ENCODE measurements at places on chromosomes 7 and 10.

GRCh38 chr10:571166-571565 is 118.3 kb downstream of the DIP2C start:
- DNase-seq: no peak

DNA sequence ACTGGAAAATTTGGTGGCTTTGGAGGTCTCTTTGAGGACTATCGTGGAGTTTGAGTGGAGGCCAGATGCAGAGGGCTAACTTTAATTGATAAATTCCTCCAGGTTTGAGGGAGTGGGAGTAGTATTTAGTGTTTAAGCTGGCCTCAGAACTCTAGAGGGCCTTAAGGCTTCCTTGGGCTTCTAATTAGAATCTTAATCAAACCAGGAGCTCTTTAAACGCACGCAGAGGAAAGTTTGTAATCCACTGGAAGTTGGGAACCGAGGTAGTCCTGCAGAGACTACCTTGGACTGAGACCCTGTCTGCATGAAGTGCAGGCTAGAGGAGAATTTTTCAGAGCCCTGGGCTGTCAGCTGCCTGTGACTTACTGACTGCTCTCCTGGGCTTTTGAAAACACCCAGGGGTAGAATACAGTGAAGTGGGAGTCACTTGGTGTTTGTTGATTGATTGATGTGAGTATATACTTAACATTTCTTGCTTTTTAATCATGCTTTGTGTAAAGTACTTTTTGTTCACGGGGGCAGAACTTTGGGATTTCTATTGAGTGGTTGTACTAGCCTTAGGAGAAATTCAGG is 5.9 kb downstream of the SPAG6 start:
- no peak for DNase-seq

DNA sequence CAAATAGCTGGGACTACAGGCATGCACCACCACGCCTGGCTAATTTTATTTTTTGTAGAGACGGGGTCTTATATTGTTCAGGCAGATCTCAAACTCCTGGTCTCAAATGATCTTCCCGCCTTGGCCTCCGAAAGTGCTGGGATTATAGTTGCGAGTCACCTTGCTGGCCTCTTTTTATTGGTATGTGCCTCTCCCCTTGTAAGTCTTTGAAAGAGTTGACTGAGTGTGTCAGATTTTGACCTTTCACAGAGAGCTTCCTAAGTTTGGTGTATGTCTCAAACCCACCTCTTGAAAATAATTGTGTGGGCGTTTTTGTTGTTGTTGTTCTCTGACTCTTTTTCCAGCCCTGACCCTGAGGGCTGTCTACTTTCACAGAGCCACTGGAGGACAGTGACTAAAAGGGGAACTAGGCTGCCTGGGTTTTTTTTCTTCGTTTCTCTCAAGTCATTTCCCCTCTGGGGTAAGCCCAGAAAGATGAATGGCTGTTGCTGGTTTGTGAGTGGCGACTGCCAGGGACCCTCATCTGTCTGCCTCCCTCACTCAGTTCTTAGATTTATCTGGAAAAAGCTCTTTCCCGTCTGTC is 262.8 kb downstream of the ZEB1 start:
- DNase-seq: no peak

DNA sequence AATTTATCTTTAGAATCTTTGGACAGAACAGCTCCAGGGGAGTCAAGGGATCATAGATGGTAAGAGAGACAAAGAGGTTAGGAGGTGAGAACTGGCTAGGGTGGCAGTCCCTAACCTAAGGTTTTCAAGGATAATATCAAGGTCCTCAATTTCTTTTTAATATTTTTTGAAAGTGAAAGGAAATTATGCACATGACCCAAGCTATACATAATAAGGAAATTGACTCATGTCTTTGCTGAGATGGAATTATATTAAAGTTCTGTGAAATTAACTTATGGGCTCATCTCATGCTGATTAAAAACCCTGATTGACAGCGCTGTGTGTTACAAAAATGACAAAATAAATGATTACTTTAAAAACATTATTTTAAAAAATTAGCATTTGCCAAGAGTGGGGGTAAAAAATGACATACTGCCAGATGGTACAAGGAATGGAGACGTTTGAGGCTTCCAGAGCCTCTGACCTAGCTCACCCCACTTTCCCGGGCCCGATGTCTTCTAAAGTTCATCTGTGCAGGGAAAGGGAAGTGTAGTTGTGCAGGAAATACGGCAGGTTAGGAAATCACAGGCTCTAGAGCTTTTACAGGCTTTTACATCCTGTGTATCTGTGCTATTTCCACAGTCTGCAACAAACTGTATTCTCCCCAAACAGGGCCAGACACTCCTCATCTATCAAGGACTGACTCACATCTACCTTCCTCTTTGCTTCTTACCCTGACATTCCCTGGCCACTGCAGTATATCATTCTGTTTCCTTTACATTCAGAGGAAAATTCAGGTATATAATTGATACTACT is 185.6 kb upstream of the PRSS58 start:
- DNase-seq: no peak

GRCh38 chr7:52355053-52355452 is 680.4 kb upstream of the POM121L12 start:
- no peak for DNase-seq

DNA sequence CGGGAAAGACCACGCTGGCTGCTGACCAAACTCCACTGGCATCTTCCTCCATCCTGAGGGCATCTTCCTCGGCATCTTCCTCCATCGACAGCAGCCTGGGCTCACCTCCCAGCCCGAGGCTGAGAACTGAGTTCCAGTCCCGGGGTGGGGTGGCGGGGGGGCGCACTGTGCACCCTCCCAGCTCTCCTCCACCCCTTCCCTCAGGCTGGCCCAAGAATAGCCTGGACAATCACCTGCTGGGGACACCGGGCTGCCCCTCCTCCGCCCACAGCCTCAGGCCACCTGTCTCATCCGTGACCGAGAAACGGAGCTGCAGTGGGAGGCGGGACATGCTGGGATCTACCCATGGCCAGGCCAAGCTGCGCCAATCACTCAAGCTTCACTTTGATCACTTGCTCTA is 37.2 kb downstream of the DIP2C start:
- no peak for DNase-seq

DNA sequence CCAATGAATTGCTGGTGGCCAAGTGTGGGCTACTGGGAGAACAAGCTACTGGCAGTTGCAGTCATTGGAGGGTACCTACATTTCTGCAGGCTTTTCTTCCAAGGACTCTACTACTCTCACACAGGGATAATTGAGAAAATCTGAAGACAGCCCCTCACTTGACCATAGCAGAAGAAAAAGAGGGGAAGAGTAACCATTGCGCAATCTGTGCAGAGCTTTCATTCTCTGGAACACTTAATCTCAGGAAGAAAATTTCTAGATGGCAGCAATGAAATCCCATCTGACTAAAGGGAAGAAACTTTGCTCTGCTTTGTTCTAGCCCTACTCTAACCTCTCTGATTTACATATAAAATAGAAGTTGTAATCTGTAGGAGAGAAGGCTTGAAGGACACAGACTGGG is 1239.6 kb upstream of the SORCS1 start:
- DNase-seq: no peak

DNA sequence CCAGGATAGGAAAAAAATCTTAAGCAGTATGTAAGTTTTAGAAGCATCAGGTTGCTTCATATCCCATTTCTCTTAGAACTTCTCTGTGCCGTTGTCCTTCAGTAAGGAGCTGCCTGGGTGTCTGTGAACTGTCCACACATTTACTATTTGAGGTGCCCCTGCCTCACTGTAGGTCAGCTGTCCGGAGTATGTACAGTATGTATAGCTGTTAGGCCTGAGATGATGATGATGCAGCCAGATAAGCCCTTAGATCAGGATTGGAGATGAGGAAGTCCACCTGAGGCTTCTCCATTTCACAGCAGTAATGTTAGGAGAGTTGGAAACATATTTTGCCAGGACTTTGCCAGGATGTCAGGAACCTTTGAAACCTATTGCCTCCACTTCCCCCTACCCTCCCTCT is 7.7 kb downstream of the NDUFB2 start:
- no peak for DNase-seq

- no peak for DNase-seq
Measured at GRCh38 chr10:82477776-82478175, 602.8 kb downstream of the NRG3 start.

- DNase-seq: no peak
Measured at GRCh38 chr10:121437596-121437995, 160.6 kb downstream of the FGFR2 start.

- DNase-seq: no peak
Measured at GRCh38 chr10:89352802-89353201, 25.0 kb downstream of the IFIT3 start.

DNA sequence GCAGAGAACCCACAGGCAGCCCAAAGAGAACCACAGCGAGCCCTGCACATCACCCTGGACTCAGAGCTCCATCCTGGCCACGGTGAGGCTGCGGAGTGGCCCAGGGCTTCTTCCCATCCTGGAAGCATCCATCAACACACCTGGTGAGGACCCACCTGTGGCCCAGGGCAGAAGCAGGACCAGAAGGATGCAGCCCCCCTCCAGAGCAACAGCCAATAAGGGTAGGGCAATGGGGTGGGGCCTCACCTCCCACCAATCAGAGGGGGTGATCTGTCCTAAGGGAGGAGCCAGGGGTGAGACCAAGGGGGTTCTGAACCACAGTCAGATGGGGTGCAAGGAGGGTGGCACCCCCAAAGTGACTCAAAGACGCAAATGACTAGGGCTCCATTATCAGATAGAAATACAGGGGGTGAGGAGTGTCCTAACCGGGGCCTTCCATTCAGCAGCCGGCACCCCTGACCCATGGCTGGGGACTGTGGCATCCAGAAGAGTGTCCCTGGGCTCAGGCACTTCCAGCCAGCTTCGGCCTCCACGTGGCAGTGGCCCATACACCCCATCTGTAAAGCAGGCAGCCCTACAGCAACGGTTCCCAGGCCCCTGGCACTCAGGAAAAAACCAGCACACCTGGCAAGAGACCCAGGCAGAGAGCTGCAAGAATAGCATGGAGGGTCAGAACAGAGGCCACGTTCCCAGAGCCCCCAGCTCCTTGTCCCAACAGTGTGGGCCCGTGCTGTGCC is 36.9 kb downstream of the STK32C start:
- no peak for DNase-seq

DNA sequence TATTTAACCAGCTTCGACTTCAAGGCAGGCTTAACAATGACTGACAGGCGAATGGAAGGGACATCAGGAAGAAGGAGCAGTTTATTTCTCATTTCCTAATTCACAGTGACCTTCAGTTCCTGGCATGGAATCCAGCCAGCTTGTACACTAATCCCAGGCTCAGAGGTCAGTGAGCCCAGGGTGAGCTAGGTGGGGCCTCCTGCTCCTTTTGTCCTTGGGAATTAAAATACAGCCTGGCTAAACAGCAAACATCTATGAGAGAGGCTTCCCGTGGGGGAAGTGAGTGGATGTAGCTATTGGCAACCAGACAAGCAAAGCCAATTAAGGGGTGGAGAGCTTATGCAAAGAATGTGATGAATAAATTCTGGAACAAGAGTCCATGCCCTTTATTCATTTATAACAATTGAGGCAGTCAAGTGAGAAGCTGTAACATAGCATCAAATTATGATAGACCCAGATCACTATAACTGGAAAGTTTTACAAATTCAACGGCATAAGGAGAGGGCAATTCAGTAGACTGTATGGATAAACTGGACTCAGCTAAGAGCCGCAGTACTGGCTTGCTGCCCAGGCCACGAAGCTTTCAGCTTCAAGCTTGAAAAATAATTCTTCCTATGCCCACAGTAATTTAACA is 57.1 kb downstream of the STK17A start:
- DNase-seq: no peak

DNA sequence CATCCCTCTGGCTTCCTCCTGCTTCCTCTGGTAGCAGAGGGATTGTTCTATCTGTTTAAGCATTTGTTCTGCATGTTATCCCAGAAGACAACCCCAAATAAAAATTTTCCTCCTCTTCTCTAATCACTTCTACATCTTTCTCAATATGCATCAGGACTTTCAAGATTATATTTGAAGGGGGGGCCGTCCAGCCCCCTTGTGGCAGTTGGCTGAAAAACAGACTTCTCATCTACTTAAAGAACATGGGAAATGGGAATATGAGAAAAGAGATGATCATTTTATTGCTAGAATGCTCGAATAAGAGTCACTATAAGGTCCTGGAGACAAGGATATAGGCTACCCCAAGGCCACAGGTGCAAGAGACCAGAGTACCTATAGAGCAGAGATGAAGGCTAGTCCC is 466.0 kb downstream of the REEP3 start:
- DNase-seq: no peak

DNA sequence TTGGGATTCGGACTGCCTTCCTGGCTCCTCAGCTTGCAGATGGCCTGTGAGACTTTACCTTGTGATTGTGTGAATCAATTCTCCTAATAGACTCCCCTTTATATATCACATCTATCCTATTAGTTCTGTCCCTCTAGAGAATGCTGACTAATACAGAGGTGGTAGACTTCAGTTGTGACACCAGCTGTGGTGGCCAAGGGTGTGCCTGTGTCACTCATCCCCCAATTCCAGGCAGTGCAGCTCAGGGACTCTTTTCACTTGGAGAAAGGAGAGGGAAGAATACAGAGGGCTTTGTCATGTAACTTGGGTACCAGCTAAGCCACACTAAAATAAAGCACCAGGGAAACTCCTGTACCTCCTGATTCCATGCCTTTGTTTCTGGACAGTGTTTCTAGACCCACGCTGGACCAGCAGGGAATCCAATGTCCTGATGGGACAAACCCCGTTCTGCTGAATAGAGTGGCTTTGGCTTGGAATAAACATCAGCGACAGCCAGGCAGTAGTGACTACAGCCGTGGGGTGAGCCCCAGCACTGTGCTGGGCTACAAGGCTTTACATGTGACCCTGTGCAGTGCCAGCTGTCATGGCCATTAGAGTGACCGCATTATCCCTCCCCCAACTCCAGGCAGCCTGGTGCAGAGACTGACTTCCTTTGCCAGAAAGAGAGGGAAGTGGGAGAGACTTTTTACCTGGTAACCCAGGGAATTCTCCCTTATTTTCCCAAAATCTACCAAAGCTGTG is 233.6 kb downstream of the ANK3 start:
- DNase-seq: no peak

DNA sequence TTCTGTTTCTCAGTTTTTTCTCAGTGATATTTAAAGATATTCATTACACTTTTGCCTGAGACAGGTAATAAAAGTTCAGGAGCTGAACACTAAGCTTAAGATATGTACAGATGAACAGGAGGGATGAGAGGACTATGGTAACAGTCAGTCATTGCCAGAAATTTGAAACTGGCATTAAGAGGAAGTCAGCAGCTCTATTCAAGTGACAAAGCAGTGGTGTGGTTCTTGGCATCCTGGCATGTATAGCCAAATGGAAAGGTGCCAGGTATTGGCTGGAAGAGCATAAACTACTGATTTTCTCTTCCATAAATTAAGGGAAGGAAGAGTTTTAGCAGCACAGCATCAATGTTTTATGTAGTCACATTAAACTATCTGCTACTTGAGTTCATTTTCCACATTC is 22.7 kb downstream of the HOXA1 start:
- DNase-seq: no peak

DNA sequence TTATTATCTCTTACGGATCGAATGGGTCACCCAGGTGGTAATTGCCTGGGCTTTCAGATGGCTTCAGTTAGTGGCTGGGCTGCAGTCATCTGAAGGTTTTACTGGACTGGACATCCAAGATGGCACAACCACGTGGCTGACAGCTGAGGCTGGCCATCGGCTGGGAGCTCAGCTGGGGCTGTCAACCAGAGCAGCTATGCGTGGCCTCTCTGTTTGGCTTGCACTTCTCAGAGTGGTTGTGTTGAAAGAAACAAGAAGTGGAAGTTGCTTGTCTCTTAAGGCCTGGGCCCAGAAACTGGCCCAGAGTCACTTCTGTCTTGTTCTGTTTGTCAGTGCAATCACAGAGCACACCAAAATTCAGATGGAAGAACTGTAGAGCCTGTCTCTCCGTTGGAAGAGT is 5.7 kb upstream of the GDI2 start:
- DNase-seq: no peak

GRCh38 chr7:39633563-39634477 is 10.4 kb downstream of the RALA start:
- DNase-seq: no peak

GRCh38 chr7:97224316-97224715 is 106.8 kb downstream of the SDHAF3 start:
- no peak for DNase-seq
